Effector CD4-positive, alpha-beta T cell (primary cell): ENCODE measurements at places on chromosomes 3 and 15.

GRCh38 chr3:125381743-125382142, 6.6 kb upstream of the ZNF148 start:
- DNase-seq = no peak

DNA sequence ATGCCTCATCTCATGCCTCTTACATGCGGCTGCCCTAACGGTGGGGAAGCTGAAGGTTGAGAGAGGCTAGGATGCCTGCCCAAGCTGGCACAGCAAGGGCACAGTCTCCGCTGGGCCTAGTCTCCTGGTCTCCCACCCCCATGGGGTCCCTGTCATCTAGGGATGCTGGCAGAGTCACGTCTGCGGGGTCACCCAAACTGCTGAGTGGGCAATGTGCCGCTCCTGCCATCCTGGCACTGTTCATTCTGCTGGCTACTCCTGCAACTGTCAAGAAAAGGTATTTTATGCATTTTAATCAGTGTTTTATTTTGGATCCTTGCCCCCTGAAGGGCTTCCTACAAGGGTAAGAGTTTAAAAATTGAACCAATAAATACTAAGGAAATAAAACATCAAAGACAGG, 12.8 kb downstream of the LINGO1 start:
- no peak for DNase-seq

GRCh38 chr3:71858503-71859122, 73.7 kb upstream of the PROK2 start:
- no peak for DNase-seq

GRCh38 chr15:74373056-74373650, 5.7 kb upstream of the CYP11A1 start:
- DNase-seq = no peak

DNA sequence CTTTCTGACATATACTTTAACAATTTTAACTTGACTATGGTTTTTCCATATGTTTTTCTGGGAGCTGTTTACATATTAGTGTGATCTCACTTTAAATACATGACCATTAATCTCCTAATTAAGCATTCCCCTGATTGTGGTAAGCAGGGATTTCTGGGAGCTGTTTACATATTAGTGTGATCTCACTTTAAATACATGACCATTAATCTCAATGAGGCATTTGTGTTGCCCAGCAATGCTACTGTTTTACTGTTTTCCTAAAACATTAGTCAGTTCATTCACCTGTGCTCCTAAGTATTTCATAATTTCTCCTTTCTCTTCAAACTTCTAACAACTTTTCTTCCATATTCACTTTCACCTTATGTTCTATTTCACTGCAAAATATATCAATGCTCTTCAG, 3.6 kb upstream of the GRAMD1C start:
- no peak for DNase-seq

GRCh38 chr15:39009740-39010139, 445.1 kb upstream of the RASGRP1 start:
- DNase-seq = no peak

- no peak for DNase-seq
Measured at GRCh38 chr3:115321400-115321805, 174.3 kb upstream of the ZBTB20 start.

- no peak for DNase-seq
Measured at GRCh38 chr3:51390246-51391074, 625 bp upstream of the RBM15B start.

GRCh38 chr15:68389041-68389930, 42.7 kb downstream of the ITGA11 start:
- DNase-seq = no peak

GRCh38 chr3:138946663-138947494, at the start of the genes FOXL2 and FOXL2NB:
Gene FOXL2, minus strand, starts transcription at chr3:138947137. Its CDS starts 415 bp downstream, at chr3:138946722.
Gene FOXL2NB, plus strand, starts transcription at chr3:138947217. Its CDS starts 148 bp downstream, at chr3:138947365.
- DNase-seq = no peak

DNA sequence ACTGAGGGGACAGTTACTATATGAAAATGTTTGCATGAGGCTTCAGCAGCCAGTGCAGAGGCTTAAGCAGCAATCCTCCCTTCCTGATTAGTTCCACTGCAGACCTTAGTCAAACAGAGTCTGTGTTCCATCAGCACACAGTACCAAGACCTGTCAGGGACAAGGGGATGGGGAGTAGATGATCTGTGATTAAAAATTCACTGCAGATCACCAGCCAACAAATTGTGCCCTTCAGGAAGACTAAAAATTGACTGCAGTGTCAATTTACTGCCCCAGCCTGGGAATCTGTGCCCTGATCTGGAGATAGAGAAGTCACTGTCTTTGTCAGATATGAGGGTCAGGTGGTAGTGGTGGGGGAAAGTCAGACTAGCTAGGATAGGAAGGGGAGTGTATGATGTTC, 13.8 kb upstream of the NMNAT3 start:
- no peak for DNase-seq

DNA sequence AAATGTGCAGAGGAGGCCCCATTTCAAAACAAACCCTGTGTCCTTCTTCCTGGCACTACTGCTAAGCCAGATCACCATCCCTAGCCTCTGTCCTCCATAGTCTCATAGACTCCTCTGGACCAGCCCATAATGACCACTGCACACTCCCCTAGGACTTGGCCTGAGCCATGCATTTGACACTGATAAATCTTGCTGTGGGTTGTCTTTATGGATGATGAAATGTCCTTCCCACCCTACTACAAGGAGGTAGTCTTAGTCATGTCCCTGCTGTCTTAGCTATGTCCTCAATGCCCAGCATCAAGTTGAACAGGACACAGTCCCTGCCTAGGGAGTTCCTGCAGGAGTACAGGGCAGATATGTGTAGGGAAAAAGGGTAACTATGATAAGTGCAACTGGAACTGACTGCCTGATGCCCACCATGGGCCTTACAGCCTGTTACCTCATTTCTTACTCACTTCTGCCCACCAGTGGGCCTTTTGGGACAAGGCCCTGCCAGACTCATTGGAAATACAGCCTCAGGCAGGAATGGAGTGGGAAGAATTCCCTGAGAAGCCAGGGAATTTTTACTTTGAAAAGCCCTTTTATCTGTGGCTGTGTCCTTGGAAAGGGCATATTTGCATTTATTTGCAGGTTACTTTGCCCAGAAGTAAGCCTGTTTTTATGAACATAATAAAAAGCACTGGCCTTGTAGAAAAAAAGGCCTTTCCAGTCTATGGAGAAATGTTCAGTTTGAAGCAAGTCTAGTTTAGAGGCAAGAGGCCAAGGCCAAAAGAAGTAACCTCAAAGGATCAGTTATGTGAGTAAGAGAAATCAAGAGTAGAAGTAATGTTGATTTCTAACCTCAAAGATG, 199.6 kb upstream of the EIF1B start:
- no peak for DNase-seq

DNA sequence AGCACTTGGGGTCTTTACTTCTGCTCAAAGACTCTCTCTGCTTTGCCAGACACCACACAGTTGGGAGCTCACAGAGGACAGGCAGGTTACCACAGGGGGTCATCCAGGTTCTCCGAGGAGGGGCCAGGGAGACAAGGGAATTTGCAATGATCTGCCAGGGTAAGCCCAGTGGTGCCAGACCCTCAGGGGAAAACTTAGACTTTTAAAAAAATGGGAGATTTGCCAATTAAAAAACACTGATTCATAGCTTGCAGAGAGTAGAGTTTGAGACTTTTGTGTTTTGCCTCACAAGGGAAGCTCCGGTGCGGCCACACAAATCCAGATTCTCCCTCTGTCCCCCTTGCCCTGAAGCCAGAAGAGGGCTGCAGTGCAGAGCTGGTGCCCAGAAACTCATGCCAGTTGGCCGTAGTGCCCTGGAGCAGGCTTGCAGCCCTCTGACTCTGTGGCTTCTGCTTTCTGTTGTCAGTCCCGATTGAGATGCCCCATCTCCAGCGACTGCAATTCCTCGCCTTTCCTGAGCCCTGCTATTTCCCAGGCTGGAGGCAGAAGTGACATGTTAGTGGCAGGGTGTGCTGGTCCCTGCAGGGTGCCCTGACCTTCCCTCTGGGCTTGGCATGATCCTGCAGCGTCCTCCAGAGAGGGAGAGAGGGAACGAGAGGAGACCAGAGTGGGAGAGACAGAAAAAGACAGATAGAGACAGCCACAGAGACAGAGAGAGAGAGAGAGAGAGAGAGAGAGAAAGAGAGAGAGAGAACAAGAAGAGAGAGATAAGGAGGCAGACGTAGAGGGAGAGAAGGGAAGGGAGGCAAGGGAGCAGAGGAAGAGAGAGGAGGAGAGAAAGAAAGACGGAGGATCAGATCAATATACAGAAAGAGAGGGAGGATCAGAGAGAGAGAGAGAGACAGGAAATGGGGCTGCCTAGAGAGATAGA, 46.0 kb downstream of the RHCG start:
- no peak for DNase-seq

- no peak for DNase-seq
Measured at GRCh38 chr15:84791763-84792162, 25.4 kb upstream of the ALPK3 start.

- no peak for DNase-seq
Measured at GRCh38 chr3:53170325-53171063, 9.5 kb downstream of the PRKCD start.

DNA sequence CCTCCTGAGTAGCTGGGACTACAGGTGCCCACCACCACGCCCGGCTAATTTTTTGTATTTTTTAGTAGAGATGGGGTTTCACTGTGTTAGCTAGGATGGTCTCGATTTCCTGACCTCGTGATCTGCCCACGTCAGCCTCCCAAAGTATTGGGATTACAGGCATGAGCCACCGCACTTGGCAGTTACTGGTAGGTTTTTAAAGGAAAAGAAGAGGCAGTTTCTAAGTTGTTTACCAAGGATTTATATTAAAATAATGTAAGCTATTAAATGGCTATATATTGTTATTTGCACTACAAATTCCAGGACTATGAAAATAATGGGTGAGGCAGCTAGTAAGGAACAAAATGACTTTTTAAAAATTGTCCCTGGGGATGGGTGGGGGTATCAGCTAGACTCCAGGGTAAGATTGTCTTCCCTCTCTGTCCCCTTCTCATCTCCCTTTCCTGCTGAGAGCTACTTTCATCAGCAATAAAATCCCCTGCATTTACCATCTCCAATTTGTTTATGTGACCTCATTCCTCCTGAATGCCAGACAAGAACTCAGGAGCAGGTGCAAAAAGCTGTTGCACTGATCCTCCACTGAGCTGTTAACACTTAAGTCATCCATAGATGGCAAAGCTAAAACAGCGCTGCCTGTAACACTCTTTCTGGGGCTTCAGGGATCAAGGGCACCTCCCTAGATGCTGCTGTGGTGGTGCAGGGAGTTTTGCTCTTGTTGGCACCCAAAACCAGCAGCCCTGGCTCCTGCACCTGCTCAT, 165.2 kb downstream of the ZPLD1 start:
- no peak for DNase-seq

DNA sequence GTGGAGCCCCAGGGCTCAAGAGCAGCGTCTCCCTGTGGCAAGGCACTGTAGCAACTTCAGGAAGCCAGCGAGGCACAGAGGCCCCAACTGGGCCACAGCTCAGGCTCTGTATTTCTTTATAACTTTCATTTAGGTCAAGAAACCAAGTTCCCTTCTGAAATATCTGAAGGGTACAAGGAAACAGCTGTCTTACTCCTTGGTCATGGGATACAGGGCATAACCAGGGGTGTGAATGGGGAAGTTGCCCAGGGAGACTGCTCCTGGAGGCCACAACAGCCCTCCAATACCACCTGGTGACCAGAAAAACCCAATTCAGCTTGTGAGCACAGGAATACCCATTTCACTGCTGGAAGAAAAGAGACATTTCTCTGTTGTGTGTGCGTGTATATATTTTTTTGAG, 13.3 kb upstream of the SPTBN5 start:
- no peak for DNase-seq

GRCh38 chr3:8239718-8240695, 261.6 kb upstream of the LMCD1 start:
- DNase-seq = peak; percentile 4

GRCh38 chr15:38053776-38054175, 119.3 kb downstream of the TMCO5A start:
- DNase-seq = no peak

DNA sequence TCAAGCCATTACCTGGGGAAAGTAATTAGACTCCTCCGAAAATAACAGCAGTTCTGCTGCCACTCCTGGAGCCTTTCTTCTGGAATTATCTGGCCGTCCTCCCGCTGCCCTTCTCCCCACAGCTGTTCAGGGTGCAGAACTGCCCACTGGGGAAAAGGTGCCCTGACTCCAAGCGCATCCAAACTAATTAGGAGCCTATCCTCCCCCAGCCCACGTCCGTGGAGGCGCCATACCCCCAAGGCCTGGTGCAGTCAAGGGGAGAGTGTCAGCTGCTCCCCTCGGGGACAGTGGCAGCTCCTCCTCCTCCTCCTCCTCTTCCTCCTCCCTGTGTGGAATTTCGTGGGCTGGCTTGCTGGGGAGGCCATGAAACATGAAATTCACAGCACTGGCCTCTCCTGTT, 177.2 kb downstream of the XXYLT1 start:
- no peak for DNase-seq

- DNase-seq = no peak
Measured at GRCh38 chr3:15495461-15496340, 25.8 kb downstream of the COLQ start.

DNA sequence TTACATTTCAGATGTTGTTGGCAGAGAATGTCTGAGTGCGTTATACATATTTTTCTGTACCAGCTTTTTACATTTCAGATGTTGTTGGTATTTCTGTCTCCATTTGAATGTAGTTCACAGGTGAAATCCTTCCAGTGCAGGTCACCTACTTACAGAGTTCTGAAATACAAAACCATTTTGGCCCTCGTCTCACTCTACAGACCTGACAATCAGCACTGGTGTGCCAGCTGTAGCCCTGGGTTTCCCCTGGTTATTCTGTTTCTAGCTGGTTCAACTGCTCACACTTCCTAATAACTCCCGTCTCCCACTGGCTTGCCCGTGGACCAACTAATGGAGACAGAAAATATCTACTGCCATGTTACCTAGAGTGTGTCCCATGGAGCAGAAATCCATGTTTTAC, 87.5 kb upstream of the CDIN1 start:
- no peak for DNase-seq

DNA sequence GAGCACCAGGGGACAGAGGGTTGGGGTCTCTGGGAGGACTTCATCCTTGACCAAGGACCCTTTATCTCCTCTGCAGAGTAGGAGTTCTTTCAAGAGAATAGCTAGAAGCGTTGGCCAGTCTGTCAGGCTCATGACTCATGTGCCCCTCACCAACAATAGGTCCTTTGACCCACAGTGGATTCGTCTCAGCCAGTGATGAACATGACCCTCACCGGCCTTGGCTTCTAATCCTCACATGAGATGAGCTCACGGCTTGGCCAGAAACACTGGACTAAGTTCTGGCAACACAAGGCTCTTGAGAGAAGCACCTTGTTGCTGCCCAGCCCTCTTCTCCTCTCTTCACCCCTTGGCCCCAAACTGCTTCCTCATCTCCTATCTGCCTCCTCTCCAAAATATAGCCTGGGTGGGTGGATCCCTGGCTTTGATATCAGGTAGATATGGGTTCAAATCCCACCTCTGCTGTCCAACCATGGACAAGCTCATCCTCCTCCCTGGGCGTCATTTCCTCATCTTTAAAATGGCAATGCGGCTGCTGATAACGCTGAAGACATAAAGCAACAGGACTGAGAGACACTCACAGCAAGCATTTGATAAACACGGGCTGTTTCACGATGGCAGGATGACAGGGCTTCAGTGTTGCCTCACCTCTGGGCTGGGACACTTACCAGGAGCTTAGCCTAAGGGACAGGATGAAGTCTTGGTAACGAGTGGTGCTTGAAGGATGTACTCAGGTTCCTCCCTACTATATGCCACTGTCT, 446.7 kb upstream of the PROK2 start:
- no peak for DNase-seq
